ENCODE measurements at places on chromosomes 6 and 20. TPM values are rescaled to one million over a fixed set of nuclear protein-coding genes. Genes with fewer than 3 reads are reported as not detected.

DNA sequence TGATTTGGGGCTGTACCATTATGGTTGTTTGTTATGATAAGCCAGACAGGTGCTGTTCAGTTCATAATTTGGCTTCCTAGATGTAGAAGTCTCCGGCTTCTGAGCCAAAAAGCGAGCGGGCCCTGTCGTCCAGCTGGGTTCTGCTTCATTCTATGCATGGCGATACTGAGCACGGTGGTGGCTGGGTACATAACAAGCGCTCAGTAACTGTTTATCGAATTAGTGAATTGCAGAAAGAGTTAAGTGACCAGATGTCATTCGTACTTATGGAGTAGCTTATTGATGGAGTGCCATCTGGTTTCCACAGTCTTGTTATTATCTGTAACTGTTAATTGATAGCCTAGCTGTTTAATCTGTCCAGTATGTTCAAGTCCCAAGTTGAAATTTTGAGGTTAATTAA is 85.0 kb downstream of the DTD1 start:
- H3K36me3 ChIP-seq, result no peaks in the 10 kb centered on the region
- no peak overlapping the region for H3K27ac ChIP-seq
- H3K4me3 ChIP-seq, result no peak overlapping the region
- no peaks in the 10 kb centered on the region for H3K27me3 ChIP-seq
- H3K4me1 ChIP-seq, result no peaks in the 10 kb centered on the region

DDX43 gene
- total RNA-seq, result not detected

PACSIN1 gene
- 0.08 TPM for total RNA-seq

- no peak overlapping the region for H3K4me3 ChIP-seq
- H3K27ac ChIP-seq, result no peak overlapping the region
- peaks cover 1% of the 10 kb centered on the region for H3K27me3 ChIP-seq
- DNase-seq, result no peak
These were observed 53.5 kb downstream of the DACT2 start for GRCh38 chr6:168265827-168266815.

- no peak overlapping the region for H3K27ac ChIP-seq
- no peaks in the 10 kb centered on the region for H3K4me1 ChIP-seq
- H3K36me3 ChIP-seq, result no peaks in the 10 kb centered on the region
- H3K4me3 ChIP-seq, result no peak overlapping the region
These were observed 607.1 kb downstream of the COL12A1 start for GRCh38 chr6:74598462-74599393.

DNA sequence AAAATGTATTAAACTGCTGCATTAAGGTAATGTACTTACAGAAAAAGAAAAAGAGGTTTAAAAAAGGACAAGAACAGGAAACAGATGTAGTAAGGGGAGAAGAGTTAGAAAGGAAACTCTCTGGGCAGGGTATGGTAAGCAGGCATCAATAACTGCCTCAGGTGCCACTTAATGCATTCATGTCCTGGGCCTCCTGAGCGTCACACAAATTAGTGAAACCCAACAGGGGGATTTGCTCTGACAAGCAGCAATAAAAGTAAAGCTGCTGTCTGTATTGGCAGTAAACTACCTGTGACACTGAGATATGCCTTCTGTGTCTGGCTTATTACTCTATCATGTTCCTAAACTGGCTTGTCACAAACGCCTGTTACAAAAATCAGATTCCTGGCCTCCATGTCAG is 1.5 kb upstream of the EFHC1 start:
- peak overlapping the region; percentile 51 for H3K4me3 ChIP-seq
- peaks cover 5% of the 10 kb centered on the region for H3K36me3 ChIP-seq
- H3K27me3 ChIP-seq, result peaks cover 16% of the 10 kb centered on the region

DNA sequence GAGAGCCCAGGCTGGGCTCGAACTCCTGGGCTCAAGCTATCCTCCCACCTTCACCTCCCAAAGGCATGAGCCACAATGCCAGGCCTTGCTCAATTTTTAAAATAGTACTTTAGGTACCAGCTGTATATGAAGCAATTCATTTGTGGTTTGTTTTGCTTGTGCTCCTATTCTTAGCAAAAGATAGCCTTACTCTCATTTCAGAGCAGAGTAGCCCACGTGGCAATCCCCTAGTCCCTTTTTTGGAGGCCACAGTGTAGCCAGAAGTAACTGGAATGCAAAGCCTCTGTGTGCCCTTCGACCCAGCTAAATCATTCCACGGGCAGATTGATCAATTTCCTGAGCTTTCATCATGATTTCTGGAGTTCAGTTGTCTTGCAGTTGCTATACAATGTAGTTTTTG is 372.2 kb downstream of the NRN1 start:
- H3K4me3 ChIP-seq, result no peak overlapping the region
- peaks cover 5% of the 10 kb centered on the region for H3K36me3 ChIP-seq
- no peak overlapping the region for H3K27ac ChIP-seq
- H3K4me1 ChIP-seq, result no peaks in the 10 kb centered on the region
- no peak for DNase-seq

DNA sequence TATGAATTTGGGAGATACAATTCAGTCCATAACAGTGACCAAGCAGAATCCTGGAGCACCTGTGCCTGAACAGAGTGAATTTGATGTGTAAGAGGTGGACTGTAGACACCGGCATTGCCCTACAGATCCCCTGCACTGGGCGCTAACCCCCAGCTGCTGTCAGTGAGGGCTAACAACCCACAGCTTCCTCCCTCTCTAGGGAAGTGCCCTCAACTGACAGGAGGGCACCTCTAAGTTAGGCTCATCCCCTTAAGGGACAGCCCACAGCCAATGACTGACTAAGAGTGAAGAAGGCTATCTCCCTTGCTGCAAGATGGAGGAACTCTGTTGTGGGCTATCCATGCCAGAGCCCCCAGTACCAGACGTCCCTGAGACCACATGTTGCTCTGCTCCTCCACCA is 15.3 kb upstream of the BPIFB1 start:
- no peak overlapping the region for H3K27ac ChIP-seq
- no peak for DNase-seq
- peaks cover 7% of the 10 kb centered on the region for H3K27me3 ChIP-seq
- no peak overlapping the region for H3K4me3 ChIP-seq
- no peaks in the 10 kb centered on the region for H3K36me3 ChIP-seq

NR2E1 gene
- total RNA-seq, result not detected

Measured in endothelial cell (in vitro differentiated cells).